Sigmoid colon (tissue), 7 donors: ENCODE measurements at places on chromosomes 5 and 9. TPM values are rescaled to one million over a fixed set of nuclear protein-coding genes. Genes with fewer than 3 reads are reported as not detected.

Gene MYOT
- total RNA-seq, result 40.0 TPM

Gene GARNL3
- total RNA-seq, result 17.8 TPM

Gene CAMK4
- total RNA-seq, result 3.0 TPM

Gene NTRK2
- total RNA-seq, result 1.4 TPM

Gene TSSK1B
- total RNA-seq, result not detected

Gene GRM6
- not detected for total RNA-seq

Gene PTGDS
- 36.6 TPM for total RNA-seq

Gene INSL4
- total RNA-seq, result not detected

Gene CCDC192
- not detected for total RNA-seq

Gene LCN9
- total RNA-seq, result not detected

Gene HMHB1
- total RNA-seq, result not detected

GRCh38 chr9:99015890-99016289 lies 72.2 kb downstream of the COL15A1 start:
- no peak for DNase-seq

GRCh38 chr9:19754921-19755320 lies 33.9 kb downstream of the SLC24A2 start:
- no peak for DNase-seq

DNA sequence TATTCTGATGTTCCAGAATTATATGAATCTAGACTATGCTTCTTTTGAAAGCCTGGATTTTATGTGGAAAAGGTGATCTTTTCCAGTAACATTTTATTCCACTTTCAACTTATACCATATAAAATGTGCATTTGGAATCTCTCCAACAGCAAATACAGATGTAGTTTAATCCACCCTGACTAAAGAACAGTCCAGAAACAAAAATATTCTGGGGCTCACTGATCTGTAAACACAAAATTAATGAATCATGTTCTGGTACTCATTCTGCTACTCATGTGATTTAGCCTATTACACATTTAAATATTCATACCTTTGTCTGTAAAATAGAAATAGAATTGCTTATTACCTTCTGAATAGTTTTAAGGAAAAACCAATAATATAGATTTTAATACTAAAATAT lies 125.8 kb downstream of the ARRDC3 start:
- no peak for DNase-seq

DNA sequence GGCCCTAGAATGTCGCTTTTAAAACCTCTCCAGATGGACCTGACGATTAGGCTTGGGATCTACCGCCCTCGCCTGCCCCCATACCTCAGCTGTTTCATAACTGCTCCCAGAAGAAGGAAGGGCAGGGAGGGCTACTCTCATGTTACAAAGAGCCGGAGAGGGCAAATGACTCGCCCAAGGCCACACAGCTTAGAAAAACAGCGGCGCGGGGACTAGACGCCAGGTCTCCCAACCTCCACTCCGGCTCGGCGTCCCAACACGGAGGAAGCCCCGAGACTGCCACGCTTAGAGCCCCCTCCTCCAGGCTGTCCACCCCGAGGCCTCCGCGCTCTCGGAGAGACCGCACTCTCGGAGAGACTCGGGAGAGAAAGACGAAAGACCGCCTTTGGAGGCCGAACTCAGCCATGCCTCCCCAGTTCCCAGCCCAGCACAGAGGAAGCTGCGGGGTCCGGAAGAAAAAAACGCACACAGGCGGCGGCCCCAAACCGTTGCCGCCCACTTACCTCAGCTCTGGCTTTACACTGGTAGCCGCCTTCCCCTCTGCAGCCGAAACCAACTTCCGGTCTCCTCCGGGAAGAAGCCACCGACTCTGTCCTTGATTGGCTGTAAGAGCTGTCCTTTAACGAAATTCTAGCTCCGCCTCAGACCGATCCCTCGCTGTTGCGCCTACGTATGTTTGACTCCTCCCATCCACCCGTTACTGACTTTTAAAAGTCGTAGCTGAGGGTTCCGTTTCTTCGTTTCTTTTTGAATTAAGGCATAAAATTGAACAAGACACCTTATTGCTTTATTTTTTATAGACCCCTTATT lies at the start of gene MED7:
MED7 (minus strand) TSS at position 549 of the 810 bp plus-strand sequence. CDS start 3,434 bp downstream, outside the sequence.
- DNase-seq, result peak; percentile 98

DNA sequence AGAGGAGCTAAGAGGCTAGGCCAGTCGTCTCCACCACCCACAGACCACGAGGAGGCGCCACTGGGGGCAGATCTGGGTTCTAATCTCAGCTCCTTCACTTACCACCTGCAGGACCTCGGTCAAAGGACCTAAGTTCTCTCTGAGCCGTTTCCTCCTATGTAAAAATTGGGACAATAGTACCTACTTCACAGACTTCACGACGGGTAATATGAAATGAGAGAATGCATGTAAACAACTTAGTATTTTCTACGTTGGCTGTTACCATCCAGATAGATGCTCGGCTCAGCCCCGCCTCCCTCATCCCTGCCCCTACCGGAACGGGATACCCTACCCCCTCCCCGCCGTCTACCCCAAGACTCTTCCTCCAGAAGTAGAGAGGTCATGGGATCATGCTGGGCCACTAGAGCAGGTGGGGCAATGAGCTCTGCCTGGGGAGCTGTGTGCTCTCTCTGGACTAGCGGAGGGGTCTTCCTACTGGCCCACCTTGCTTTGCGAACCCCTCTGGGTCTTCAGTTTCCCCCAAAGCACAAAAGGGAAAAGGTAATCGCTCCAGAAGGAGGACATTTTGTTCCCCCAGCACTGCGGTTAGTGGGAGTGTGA lies 541 bp downstream of the GNPDA1 start:
- DNase-seq, result peak; percentile 74

- DNase-seq, result no peak
These were observed 15.3 kb downstream of the LHX3 start for GRCh38 chr9:136189394-136190236.

- DNase-seq, result peak; percentile 92
These were observed 227.6 kb upstream of the DMRT1 start for GRCh38 chr9:613771-614347.

DNA sequence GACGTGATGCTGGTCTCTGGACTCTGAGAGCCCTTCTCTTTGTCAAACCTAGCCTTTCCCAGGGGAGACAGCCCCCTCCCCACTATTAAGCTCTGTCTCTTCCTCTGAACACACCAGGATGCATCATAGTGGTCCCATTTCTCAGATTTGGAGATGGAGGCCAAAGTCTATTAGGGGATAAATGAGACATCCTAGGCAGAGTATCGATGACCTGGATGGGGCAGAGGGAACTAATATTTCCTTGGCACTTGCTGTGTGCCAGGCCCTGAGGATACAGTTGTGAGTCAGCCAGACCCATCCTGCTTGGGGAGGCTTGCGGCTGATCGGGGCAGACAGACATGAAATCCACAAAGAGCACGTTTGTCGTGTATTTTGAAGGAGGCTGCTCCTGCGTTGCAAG lies 5.2 kb downstream of the DNM1 start:
- DNase-seq, result no peak

DNA sequence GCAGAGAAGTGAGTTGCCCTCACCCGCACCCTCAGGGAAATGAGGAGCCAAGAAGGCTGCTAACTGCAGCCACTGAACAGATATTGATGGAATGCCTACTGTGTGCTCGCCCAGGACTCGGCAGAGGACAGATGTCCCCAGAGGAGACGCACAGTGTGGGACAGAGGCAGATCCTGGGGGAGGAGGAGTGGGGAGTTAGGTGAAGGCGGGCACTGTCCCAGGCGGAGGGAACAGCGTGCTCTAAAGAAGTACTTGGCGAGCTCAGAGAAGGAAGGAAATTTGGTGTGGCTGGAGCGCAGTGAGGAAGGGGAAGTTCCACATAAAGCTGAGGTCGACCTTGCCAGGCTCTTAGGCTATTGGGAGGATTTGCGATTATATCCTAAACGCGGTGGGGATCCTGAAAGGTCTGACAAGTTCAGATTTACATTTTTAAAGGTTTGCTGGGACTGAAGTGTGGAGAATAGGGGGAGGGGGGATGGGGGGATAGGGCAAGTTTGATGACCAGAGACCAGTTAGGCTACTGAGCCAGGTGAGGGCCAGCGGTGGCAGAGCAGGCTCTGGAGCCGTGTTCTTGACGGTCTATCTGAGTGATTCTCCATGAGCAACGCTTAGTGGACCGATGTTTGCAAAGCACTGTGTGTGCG lies 23.6 kb upstream of the CERCAM start:
- no peak for DNase-seq

DNA sequence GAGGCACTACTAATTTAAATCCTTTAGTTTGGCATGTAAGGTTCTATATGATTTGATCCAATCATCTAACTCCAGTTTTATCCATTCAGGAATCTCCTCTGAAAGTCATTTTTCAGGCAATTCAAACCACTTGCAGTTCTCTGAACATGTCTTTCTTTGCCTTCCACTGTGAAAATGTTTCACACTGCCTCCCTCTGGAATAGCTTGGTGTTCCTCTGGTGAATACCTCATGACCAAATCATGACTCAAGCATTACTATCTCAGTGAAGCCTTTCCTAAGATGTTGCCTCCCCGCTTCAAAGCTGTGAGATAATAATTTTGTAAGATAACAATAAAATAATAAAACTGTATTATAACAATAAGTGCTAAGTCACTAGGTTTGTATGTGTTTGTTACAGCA lies 981.1 kb downstream of the DTWD2 start:
- no peak for DNase-seq

DNA sequence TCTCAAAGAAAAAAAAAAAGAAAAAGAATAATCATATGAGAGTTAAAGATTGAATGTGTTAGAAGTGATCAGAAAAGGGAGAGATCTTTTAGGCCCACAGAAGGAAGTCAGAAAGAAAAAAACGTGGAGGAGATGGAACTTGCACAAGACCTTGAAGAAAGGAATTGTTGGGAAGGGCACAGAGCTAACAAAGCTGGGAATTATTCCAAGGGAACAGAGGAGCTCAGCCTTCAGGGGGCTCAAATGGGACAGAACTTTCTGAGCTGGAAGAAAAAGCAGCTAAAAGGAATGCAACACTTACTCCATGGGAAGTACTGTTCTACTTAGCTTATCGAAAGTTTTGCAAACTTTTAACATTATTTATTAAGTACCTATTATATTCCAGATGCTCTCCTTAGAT lies 153.4 kb upstream of the ADRA1B start:
- DNase-seq, result no peak

DNA sequence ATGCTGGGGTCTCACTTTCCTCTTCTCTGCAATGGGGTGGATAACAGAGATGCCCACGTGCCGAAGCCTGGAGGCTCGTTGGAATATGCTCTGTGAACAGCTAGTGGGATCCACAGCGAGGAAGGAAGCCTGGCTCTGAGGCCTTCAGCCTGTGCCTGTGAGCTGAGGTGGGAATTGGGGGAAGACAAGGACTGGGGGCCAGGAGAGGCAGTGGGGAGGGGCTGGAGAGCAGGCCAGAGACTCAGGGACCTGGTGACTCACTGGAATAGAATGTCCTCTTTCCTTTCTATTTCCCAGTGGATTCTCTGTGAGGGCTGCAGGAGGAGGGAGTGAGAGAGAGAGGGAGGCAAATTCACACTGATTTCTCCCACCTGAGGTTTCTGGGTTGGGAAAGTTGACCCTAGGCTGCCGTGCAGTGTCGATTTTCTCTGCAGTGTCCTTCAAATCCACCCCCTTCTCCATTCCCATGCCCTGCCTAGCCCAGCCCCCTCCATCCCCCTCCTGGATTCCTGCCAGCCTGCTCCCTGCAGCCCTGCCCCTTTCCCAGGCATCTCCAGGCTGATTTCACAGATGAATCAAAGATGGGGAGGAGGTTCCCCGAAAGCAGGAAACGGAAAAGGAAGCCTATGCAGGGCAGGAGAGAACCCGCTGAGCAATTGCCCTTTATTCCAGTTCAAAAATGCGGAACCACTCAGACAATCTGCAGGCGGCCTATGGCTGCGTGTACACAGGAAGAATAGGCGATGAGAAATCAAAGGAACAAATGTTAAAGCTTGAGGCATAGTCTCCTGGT lies 1.4 kb upstream of the SPAAR start:
- DNase-seq, result peak; percentile 94

DNA sequence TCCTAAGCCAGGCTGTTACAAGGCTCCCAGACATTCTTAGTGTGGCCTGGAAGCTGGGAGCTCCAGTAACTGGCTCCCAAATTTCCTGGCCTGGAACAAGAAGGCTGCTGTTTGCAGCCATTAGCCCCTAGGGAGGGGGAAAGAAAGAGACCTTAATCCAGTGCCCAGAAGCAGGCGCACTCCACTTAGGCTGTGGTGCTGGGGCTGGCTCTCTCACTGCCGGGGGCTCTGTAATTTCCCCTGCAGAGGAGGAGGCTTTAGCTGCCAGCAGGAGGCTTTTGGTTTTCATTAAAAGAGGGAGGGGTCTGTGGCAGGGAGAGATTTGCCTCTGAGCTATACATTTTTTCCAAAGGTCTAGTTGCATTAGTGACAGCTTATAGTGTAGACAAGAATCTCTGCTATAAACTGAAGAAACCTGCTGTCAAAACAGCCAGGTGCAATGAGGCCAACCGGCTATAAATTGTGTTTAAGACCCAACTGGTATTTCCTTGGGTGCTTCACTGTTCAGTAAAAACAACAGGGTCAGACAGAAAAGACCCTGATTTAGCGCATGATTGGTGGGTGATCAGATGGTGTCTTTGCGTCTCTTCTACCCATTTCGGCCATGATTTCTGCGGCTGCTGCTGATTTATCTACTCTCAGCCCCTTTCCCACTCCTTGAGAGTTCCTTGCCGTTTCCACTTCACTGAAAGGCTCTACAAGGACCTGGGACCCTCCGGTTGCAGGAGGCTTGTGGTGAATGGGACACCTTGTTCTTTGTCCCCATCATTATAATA lies 254.6 kb downstream of the AOPEP start:
- no peak for DNase-seq

DNA sequence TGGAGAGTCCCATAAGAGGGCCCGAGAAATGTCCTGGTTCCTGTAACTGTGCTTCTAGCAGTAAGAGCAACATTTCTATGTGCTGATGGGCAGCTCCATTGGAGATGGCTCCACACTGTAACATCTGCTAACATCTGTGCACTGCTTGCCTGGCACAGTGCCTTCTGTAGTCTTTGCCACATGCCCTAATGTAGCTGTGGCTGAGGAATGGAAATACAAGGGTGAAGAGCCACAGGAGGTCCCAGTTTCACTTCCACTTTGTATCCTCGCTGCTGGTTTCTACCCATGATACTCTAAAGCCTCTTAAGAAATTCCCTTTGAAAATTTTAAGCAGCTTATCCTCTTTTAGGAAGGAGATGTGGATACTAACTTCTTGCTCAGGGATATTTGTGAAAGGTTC lies 97.4 kb downstream of the HOMER1 start:
- peak; percentile 66 for DNase-seq

DNA sequence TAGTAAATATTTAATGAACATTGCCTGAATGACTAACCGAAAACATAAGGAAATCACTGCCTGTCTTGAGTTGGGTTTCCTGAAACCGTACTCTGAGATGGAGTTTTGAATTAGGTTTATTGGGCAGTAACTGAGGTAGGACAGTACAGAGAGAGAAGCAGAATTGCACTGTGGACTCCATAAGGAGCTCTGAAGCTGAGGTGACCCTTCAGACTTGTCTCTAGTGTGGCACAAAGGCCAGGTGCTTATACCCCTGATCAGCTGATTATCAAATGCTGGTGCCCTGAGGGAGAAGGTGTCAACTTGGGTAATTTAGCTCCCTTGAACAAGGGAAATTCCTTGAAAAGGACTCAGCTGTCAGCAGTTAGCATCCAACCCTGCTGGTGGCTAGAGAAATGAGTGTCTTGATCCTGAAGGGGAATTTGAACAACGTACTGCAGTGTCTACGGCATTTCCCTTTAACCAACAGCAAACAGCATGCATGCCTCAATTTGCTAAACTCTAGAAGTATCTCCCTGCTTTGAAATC lies 135.0 kb upstream of the SMARCA2 start:
- no peak for DNase-seq

GRCh38 chr5:172941067-172941516 lies 18.1 kb upstream of the RPL26L1 start:
- DNase-seq, result no peak

- DNase-seq, result no peak
These were observed 3.4 kb downstream of the CPEB4 start for GRCh38 chr5:173891308-173892116.

GRCh38 chr5:137596941-137597340 lies 97.8 kb upstream of the SPOCK1 start:
- no peak for DNase-seq
